ENCODE measurements at places on chromosomes 7 and 10.

GRCh38 chr7:31493714-31494181 lies 20.1 kb upstream of the ITPRID1 start:
- no peak for DNase-seq

- no peak for DNase-seq
Observed at GRCh38 chr10:19014034-19014433, 34.6 kb upstream of the MALRD1 start.

- no peak for DNase-seq
Observed at GRCh38 chr10:18313626-18314025, 173.4 kb downstream of the CACNB2 start.

DNA sequence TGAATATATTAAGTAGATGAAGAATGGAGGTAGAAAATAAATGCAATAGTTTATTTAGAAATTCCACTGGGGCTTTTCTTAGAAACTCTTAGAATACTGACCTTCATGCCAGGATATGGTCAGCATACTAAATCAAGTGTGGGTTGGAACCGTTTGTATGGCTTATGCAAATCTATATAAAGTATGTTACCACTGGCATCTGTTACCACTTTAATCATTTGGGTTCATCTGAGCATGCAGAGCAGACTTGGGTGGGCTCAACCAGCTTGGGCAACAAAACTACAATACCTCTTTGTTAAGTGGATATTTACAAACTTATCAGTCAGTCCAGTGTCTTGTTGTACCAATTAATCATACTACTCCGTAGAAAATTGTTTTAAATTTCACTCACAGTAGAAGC lies 125.8 kb downstream of the CRPPA start:
- no peak for DNase-seq

DNA sequence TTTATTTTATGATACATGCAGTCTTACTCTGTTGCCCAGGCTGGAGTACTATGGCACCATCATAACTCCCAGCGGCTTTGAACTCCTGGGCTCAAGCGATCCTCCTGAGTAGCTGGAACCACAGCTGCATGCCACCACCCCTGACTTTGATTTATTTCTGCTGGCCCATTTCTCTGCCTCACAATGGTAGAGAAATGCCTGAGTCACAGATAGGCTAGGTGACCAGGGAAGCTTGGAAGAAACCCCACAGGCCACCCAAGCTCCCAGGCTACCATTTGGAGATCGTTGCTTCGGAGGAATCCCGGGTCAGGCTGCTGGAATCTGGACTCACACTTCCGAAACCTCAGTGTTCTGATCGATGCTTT lies 17.4 kb upstream of the BAIAP2L1 start:
- DNase-seq, result no peak

- no peak for DNase-seq
Observed at GRCh38 chr10:48611133-48611532, 6.3 kb upstream of the ARHGAP22 start.

- no peak for DNase-seq
Observed at GRCh38 chr10:20972925-20973324, 75.8 kb upstream of the NEBL start.

- no peak for DNase-seq
Observed at GRCh38 chr10:86300931-86301830, 65.4 kb downstream of the GRID1 start.

- no peak for DNase-seq
Observed at GRCh38 chr7:113639221-113639620, 279.6 kb downstream of the PPP1R3A start.

DNA sequence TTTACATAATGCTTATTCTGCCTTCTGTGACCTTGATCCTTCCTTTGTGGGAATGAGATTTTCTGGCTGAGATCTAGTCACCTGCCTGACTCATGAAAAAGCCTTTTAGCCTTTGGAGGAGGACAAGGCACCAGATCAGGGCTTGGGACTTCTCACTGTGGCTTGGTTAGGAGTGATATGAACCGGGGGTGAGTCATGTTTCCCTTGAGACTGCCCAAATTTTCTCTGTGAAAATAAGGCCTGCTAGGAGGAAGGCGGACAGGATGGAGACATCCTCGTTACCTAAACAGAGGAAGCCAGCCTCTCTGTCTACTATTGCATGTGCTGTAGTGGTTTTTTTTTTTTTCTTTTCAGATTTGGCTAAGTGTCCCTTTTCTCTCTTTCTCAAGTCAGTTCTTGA lies 57.8 kb downstream of the EVX1 start:
- no peak for DNase-seq

GRCh38 chr7:40535678-40536077 lies 400.9 kb downstream of the SUGCT start:
- no peak for DNase-seq

DNA sequence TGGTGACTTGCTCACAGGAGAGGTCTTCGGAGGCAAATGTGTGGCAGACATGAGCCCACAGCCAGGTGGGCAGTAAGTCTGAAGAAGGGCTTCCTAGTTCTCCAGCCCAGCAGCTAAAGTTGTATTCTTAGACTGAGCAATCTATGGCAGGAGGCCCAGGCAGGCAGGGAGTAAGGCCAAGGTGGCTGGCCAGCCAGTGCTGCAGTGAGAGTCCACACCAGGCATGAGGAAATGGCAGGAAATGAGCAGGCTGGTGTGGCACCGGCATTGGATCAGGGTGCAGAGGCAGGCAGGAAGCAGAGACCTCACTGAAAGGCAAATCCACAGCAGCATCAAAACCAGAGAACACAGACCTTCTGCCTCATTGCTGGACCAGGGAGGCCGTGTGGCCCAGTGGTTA lies 84.6 kb upstream of the PDE1C start:
- no peak for DNase-seq

GRCh38 chr7:71480791-71481190 lies 348.8 kb downstream of the GALNT17 start:
- DNase-seq, result no peak

- no peak for DNase-seq
Observed at GRCh38 chr10:60167050-60167449, 222.6 kb downstream of the ANK3 start.

GRCh38 chr7:53697913-53698312 lies 662.5 kb downstream of the POM121L12 start:
- DNase-seq, result no peak

DNA sequence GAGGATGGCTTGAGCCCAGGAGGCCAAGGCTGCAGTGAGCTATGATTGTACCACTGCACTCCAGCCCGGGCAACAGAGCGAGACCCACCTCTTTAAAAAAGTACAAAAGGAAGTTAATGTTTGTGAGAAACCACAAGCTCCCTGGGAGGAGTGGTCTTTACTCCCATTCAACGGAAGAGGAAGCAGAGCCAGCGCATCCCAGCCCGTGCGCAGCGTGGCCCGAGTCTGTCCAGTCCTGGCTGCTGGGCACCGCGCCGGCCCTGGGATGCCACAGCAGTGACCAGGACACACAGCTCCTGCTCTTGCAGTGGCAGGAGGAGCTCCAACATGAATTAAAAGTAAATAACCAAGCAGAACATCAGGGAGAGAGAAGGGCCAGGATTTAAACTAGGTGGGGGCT lies 68.4 kb downstream of the ELFN1 start:
- no peak for DNase-seq

- DNase-seq, result no peak
Observed at GRCh38 chr10:87844837-87845623, 18.3 kb downstream of the KLLN start.

- no peak for DNase-seq
Observed at GRCh38 chr10:104906112-104906511, 265.0 kb downstream of the SORCS3 start.

DNA sequence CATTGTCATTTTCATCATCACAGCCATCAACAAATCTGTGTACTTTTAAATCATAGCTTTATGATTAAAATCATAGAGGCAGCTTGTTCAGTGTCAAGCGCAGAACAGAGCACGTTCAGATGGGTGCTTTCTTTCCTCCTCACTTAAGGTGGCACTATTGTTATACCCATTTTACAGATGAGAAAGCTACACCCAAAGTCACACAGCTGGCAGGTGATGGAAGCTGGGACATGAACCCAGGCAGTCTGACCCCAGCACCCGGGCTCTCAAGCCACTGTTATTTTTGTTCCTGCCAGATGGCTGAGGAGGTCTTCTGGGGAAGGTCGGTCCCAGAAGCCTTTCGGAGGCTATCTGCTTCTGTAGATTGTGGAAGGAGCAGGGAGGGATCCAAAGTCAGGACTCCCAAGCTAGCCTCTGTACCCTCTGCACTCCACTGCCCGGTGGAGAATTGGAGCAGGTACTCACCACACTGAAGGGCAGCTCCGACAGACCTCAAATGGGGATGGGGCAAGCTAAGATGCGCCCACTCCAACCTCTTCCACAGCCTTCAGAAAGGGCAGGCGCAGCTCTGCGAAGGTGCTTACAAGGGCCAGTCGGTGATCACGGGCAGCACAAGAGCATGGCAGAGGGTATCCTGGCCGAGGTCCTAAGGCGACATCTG lies 610 bp downstream of the AVPI1 start:
- DNase-seq, result peak; percentile 23

GRCh38 chr7:134356421-134356936 lies 39.7 kb upstream of the SLC35B4 start:
- DNase-seq, result no peak

DNA sequence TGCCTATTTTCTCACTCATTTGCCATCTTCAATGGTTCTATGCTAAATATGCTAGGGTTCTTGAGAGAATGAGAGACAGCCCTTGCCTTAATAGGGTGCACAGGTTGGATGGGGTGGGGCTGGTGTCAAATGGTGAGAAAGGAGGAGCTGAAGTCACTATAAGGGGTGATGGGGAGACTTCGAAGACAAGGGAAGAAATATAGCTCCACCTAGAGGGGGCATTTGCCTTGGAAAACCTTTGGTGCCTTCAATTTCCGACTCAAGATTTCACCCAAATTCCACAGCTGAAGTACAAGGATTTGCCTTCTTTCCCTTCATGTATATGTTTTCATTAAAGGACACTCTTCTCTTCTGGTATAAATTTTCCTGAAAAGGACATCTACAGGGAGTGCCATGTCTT lies 5.6 kb downstream of the PTN start:
- no peak for DNase-seq

GRCh38 chr7:23662124-23662983 lies 17.6 kb upstream of the FAM221A start:
- DNase-seq, result no peak

DNA sequence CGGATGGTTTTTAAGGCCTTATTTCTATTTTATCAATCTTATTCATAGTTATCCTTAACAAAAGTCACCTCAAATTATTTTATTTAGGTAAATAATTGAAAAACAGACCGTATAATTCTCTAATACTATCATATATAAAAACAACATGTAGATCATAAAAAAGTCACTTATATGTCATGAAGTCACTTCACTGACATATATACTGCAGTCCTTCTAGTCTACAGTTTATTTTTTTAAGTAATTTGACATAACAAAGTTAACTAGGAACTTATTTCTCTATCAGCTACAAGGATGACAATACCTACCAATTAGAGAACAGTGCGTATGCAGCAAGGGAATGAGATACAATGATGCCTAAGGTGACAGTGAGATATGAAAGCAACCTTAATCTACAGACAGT lies 26.2 kb downstream of the JMJD1C start:
- DNase-seq, result no peak

DNA sequence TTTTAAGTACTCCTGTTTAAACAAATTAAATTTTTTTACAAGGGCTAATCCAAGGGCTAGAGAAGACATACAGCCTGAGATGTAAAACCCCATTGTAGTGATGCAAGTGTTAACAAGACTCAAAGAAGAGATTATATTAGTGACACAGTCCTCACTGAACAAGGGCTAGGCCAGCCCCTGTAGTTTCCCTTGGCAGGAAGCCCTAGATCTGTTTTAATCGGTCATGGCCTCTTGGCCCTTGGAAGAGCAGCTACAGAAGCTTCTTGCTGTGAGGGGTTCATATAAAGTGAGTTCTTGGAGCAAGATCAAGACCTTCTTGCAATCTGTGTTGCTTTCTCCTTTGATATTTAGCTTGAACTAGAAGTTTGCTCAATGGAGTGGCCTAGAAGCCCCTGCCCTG lies 1339.4 kb downstream of the XPNPEP1 start:
- no peak for DNase-seq

DNA sequence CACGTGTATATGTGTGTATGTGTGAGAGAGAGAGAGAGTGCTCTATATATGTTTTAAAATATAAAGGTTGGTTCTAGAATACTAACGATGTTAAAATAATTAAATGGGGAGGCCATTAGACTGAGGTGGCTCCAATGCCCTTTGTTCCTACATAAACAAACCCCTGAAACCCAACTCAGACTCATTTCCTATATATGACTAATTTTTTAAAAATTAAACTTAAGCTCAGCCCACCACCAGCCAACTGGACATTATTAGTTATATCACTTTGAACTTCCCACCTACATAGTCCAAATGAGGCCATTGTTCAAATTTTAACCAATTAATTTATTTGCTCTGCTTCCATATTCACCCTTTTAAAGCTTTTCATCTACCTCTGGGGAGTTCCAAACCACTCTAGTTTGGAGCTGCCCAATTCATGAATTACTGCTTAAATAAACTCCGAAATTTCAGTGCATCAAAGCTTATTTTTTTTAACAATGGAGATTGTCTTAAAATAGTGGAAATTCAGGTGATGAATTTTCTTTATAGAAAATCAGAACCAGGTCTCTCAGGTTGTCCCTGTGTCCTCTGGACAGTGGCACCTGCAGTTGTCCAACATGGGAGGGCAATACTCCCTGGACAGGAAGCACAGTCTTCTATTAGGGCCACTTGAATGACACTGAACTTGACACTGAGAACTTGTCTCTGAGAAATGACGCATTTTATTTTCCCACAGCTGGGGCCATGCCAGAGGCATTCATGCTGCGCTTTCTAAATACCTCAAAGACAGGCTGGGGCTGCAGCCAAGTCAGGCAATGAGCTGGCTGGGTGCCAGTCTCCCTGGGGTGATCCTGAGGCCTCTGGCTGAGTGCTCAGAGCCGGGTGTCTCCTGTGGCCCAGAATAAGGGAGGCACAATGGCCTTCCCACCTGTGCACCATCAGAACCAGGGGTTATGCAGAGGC lies 109.5 kb upstream of the TMEM72 start:
- no peak for DNase-seq

DNA sequence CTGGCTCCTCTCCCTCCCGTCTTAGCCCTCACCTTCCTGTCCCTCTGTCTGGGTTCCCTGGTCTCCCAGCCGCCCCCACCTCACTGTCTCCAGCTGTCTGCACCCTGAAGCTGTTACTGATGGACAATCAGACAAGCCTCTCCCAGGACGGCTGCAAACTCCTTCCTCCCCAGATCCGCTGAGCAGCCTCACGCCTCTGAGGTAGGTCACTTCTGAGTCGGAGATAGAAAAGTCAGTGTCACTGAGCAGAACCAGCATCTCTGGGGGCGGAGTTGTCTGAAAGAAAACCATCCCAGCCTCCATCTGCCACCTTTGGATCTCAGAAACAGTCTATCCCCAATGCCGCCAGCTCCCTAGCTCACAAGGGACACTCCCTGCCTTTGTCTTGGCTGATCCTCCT lies 27.4 kb downstream of the FAM241B start:
- DNase-seq, result no peak

- no peak for DNase-seq
Observed at GRCh38 chr10:28120795-28121194, 121.9 kb upstream of the ODAD2 start.

Data from CD4-positive, alpha-beta T cell treated with Interleukin-12 subunit alpha and Interleukin-12 subunit beta, for 1 hour (primary cell).